ENCODE measurements at places on chromosomes 12 and 14.

DNA sequence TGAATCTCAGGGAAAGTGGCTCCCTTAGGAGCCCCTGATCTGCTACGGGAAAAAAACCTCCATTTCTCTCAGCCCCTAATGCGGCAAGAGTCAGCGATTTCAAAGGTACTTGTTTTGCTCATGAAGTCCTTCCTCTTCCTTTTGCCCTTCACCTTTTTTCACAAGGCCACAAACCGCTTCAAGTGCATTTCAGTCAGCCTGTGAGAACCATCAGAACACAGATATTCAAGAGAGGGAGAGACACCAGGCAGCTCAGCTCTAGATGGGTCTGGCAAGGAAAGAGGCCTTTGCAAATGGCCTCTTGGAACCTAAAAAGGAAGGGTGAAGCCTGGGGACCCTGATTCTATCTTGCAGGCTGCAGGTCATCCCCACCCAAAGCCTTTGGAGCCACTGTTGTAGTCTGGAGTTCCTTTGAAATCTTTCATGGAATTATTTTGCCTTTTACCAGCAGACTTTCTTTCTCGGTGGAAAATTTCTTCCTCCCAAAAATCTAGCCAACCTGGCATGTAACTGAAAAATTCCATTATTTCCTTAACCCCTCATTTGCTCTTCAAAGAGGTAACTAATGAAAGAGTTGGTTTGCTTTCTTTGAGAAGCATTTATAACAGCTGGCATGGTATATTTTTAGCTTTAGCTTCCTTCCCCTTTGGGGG is 145.0 kb downstream of the SAMD4A start:
- DNase-seq = no peak

DNA sequence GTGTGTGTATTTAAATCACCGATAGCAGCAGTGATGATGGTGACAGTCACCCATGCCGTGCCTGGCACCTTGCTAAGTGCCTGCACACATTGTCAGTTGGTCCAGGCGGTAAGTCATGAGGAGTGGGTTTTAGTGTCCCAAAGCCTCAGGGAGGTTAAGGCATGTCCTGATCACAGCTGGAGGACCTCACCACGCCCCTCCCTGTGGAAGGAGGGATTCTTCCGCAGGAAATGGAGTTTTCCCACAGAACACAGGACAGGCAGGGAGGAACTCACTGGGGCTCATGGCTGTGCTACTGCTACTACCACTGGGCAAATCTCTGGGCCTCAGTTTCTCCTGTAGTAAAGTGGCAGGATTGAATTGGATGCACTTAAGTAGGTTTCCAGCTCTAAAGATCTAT is 142.3 kb downstream of the CACNA1C start:
- no peak for DNase-seq

DNA sequence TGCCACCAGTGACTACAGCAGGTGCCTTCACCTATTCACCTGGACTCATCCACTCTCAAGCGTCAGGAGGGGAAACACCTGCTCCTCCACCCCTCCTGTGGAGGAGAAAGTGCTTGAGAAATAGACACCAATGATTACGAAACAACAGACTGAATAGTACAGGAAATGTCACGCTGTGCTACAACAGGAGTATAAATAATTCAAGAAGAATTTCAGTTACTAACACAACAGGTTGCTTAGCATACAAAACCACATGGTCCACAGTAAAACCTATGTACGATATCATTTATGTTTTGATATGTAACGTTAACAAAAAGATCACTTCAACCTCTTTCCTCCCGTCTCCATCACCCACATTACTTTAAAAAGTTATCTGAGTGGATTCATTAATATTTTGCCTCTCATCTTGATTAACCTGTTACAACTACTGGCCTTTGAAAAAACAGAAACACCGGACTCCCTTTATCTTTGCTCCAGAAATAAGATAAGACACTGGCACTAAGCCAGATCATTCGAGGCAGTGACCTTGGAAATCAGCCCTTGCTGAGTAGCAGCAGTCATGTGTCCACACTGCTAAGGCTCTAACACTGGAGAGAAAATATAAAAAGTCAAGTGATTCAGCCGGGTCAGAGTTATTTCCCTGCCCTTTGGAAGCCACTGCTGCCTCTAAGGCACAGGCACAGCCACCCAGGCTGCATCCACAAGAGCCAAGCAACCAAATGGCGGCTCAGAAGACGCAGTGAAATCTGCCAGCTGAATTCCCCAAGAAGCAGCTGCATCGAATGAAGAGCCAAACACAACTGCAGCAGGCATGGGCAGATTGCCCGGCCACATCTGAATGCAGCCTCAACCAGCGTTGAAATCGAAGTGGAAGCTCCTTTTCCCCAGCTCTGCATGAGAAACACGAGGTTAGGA is 40.9 kb downstream of the NT5DC3 start:
- no peak for DNase-seq

DNA sequence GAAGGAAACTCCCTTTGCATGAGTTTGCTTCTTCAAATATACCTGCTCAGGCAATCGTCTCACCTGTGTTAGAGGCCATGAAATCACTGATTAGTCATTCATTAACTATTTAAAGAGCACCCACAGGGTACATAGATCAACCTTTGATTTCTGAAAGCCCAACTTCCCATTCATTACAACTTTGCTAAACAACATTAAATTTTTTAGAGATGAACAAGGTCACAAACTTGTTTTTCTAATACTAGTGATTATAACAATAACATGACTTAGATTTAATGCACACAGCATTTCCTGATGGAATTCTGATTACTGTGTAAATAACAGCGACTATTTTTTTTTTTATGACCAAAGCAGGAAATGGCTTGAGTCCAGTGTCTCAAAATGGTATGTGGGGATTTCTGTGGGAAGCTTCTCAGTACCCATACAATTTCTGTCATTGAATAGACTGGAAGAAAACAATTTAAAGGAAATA is 5.4 kb upstream of the ERO1A start:
- no peak for DNase-seq

Data from stimulated activated CD4-positive, alpha-beta T cell treated with anti-CD3 and anti-CD28 coated beads, Interleukin-2, amount 100 ng/mL, for 4 hours (primary cell).